ENCODE measurements at places on chromosomes 12 and 14. TPM values are rescaled to one million over a fixed set of nuclear protein-coding genes. Genes with fewer than 3 reads are reported as not detected.

MYF6 gene
- total RNA-seq, result not detected

C14orf132 gene
- 16.5 TPM for total RNA-seq

P2RX2 gene
- total RNA-seq, result not detected

CMA1 gene
- not detected for total RNA-seq

LRP1 gene
- total RNA-seq, result 558 TPM

TAS2R42 gene
- total RNA-seq, result not detected

GPR65 gene
- 0.12 TPM for total RNA-seq

ACOT6 gene
- total RNA-seq, result not detected

Measured in pericardium fibroblast (primary cell).